Muscle of leg (tissue), 16 donors: ENCODE measurements at places on chromosomes 1 and 21. TPM values are rescaled to one million over a fixed set of nuclear protein-coding genes. Genes with fewer than 3 reads are reported as not detected.

DNA sequence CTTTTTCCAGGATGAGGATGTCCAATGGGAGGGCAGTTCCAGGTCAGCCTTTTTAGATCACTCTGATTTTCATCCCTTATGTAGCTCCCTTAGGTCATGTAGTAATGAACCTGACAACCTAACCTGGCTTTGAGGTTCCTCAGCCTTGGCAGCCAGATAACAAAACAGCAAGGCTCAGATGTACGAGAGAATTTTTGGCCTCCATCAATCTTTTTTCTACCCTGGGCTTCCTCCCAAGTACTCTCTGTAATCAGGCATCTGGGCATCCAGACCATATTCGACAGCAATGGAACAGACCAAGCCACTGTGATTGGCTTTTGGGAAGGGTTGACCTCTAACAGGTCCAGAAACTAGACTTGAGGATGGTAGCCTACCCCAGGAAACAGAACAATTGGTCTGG lies 38.6 kb downstream of the KCNH1 start:
- H3K4me1 ChIP-seq, result peaks cover 3% of the 10 kb centered on the region
- no peak overlapping the region for H3K4me3 ChIP-seq
- no peaks in the 10 kb centered on the region for H3K36me3 ChIP-seq
- H3K27me3 ChIP-seq, result no peaks in the 10 kb centered on the region

GRCh38 chr1:248098529-248098928 lies 3.5 kb downstream of the OR2L13 start:
- H3K27ac ChIP-seq, result no peak overlapping the region
- H3K4me3 ChIP-seq, result no peak overlapping the region
- no peaks in the 10 kb centered on the region for H3K27me3 ChIP-seq

DNA sequence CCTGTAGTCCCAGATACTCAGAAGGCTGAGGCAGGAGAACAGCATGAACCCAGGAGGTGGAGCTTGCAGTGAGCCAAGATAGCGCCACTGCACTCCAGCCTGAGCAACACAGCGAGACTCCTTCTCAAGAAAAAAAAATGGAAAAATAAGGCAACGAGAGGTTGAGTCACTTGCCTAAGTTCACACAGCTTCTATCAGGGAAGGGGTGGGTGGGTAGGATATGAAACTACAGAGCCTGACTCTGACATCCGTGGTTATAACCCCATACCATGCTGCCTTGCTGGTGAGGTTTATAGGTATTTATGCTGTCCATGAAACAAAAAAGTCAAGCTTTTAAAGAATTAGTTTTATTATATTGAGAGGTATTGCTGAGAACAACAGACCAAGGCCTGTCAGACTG lies 61.5 kb upstream of the RAB4A start:
- no peak overlapping the region for H3K27ac ChIP-seq
- H3K27me3 ChIP-seq, result no peaks in the 10 kb centered on the region
- H3K4me3 ChIP-seq, result no peak overlapping the region
- H3K4me1 ChIP-seq, result peaks cover 16% of the 10 kb centered on the region
- H3K36me3 ChIP-seq, result no peaks in the 10 kb centered on the region
- DNase-seq, result no peak

The NPR1 gene
- total RNA-seq, result 12.9 TPM

DNA sequence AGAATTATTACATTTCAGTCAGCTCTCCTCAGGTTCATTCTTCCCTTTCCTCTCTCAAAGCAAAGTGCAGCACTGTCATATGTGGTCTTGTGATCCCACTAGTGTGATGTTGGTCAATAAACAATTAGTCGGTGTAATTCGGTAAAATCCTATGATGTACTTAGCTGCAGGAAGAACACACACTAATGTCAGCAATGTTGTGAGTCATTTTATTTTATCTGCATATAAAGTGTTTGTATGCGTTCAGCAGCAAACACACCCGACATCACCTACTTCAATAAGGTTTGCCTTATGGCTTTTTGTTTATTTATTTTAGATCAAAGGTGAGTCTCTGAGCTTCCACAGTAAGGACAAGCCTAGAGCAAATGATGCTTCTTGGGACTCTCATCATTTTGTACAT lies 47.8 kb downstream of the PTPN14 start:
- H3K27me3 ChIP-seq, result no peaks in the 10 kb centered on the region
- no peaks in the 10 kb centered on the region for H3K36me3 ChIP-seq
- DNase-seq, result no peak

DNA sequence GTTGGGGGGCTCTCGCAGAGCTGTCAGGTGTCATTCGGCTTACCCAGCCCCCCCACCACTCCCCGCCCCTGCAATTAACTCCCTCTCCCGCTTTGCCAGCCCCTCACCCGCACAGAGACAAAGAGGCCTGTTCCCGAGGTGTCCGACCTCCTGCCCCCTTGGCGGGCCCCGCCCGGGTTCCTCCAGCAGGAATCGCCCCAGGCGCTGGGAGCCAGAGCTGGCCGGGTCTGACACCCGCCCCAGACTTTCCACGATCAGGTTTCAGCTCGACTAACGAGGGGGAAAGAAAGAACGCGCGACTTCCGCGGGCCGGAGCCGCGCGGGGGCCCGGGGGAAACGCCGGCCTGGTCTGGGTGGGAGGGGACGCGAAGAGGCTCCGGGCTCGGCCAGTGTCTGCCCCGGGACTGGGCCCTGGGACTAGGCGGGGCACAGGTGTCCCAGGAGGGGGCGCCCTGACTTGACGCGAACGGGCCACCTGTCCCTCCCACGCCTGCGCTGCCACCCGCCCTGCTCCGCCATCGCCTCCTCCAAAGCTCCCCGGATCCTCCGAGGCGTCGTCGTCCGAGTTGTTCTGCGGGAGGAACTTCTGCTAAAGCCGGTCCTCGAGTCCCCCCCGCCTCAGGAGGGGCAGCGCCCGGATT lies 36.4 kb upstream of the HHAT start:
- DNase-seq, result peak; percentile 94
- peak overlapping the region; percentile 41 for H3K4me3 ChIP-seq
- H3K36me3 ChIP-seq, result no peaks in the 10 kb centered on the region
- H3K27me3 ChIP-seq, result peaks cover 5% of the 10 kb centered on the region

The A3GALT2 gene
- total RNA-seq, result not detected

DNA sequence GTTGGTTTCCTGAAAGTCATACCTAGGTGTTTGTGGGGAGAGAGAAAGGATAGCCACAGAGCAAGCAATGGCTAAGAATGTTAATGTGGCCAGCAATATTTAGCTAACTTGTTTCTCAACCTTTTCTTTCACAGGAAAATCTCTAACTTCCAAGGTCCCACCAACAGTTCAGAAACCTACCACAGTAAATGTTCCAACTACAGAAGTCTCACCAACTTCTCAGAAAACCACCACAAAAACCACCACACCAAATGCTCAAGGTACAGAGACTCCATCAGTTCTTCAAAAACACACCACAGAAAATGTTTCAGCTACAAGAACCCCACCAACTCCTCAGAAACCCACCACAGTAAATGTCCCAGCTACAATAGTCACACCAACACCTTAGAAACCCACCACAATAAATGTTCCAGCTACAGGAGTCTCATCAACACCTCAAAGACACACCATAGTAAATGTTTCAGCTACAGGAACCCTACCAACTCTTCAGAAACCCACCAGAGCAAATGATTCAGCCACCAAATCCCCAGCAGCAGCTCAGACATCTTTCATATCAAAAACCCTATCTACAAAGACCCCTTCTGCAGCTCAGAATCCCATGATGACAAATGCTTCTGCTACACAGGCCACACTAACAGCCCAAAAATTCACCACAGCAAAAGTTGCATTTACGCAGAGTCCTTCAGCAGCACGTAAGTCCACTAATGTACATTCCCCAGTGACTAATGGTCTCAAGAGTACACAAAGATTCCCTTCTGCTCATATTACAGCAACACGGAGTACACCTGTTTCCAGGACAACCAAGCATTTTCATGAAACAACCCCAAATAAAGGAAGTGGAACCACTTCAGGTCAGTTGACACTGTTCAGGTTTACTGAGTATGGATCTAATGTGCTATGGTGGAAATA lies 15.3 kb downstream of the CD55 start:
- no peaks in the 10 kb centered on the region for H3K27me3 ChIP-seq
- H3K4me3 ChIP-seq, result no peak overlapping the region
- no peak for DNase-seq
- no peaks in the 10 kb centered on the region for H3K4me1 ChIP-seq

GRCh38 chr1:28010969-28011368 lies 51.2 kb downstream of the XKR8 start:
- no peaks in the 10 kb centered on the region for H3K27me3 ChIP-seq
- H3K4me3 ChIP-seq, result no peak overlapping the region
- no peak for DNase-seq
- H3K27ac ChIP-seq, result no peak overlapping the region
- H3K4me1 ChIP-seq, result no peaks in the 10 kb centered on the region
- H3K36me3 ChIP-seq, result peaks cover 23% of the 10 kb centered on the region

The GIPC2 gene
- 0.84 TPM for total RNA-seq

DNA sequence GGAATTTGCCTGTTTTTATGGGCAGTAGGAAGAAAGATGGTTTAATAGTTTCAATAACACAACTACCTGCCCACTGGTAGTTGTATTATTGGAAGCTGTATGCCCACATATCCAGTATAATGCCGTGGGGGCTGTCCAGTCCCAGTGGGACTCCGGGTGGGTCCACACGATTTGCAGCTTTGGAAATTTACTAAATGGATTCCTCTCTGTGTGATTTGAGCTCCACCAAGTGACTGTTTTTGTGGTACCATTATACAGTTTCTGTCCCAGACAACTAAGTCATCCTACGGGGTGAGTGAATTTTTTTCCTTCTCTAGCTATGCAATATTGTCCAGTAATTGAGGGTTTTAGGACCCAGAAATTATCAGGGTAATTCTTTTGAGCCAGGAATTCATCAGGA lies 86.8 kb downstream of the PLA2G4A start:
- no peaks in the 10 kb centered on the region for H3K36me3 ChIP-seq
- no peaks in the 10 kb centered on the region for H3K4me1 ChIP-seq
- no peak overlapping the region for H3K27ac ChIP-seq
- H3K4me3 ChIP-seq, result no peak overlapping the region

DNA sequence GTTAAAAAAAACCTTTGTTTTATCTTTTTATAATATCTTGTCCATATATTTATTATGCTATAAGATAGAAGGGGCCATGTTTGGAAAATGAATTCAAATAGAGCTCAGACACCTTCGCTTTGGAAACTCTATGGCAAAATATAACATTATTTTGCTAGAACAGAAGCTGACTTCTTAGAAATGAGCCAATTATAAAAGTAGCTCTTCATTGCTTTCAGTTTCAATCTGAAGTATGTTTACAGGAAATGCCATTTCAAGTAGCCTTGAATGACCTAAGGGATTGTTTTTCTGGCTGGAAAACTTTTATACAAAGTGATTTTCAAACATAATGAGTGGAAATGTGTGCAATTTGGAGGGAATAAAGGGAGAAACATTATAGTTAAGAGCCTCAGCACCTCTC lies 37.8 kb upstream of the GBP5 start:
- H3K27me3 ChIP-seq, result no peaks in the 10 kb centered on the region
- no peaks in the 10 kb centered on the region for H3K36me3 ChIP-seq
- H3K4me1 ChIP-seq, result no peaks in the 10 kb centered on the region
- H3K4me3 ChIP-seq, result no peak overlapping the region
- peak overlapping the region; percentile 53 for H3K27ac ChIP-seq

DNA sequence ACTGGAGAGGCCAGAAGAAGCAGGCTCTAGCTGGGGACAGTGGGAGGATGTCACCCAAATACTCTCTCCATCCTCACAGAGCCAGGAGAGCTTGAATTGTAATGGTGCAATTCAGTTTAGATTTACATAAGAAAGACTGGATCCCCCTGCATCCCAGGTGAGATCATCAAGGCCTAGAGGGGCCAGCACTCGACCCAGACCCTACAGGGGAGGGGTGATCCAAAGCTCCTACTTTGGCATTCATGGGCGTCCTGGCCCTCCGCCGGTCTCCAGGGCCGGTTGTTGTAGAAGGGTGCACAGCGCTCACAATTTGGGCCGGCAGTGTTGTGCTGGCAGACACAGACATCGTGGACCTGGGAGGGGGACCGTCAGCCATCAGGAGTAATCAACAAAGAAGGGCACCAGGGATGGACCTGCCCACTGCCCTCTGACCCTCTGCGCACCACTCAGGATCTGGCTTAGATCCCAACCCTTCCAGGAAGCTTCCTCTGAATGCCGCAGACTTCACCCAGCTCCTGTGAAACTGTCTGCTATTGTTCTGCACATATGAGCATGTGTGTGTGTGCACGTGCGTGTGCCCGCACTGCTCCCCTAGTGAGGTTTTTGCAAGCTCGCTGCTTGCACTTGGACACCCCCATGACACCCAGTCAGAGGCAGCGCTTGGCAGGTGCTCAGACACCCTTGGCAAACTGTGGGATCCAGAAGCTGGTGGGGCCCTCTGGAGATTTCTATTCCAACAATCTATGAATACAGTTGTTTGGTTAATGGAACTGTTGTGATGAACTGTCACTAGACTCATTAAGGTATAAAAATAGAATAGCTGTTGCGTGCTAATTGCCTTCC lies 21.6 kb downstream of the LAMB3 start:
- no peaks in the 10 kb centered on the region for H3K27me3 ChIP-seq
- no peaks in the 10 kb centered on the region for H3K36me3 ChIP-seq
- DNase-seq, result no peak
- no peak overlapping the region for H3K27ac ChIP-seq

- H3K36me3 ChIP-seq, result peaks cover 74% of the 10 kb centered on the region
- H3K27ac ChIP-seq, result no peak overlapping the region
- DNase-seq, result no peak
- peaks cover 5% of the 10 kb centered on the region for H3K4me1 ChIP-seq
- H3K4me3 ChIP-seq, result no peak overlapping the region
These were observed 38.8 kb upstream of the EPHA8 start for GRCh38 chr1:22524481-22524880.

The RHCE gene
- 0.44 TPM for total RNA-seq

GRCh38 chr1:205205055-205205454 lies 6.4 kb downstream of the DSTYK start:
- DNase-seq, result no peak
- peaks cover 3% of the 10 kb centered on the region for H3K4me1 ChIP-seq
- H3K4me3 ChIP-seq, result no peak overlapping the region
- H3K36me3 ChIP-seq, result no peaks in the 10 kb centered on the region

The LYPD8 gene
- not detected for total RNA-seq

- no peak overlapping the region for H3K4me3 ChIP-seq
- H3K36me3 ChIP-seq, result no peaks in the 10 kb centered on the region
- no peaks in the 10 kb centered on the region for H3K4me1 ChIP-seq
- no peaks in the 10 kb centered on the region for H3K27me3 ChIP-seq
These were observed 12.5 kb upstream of the VAMP4 start for GRCh38 chr1:171754353-171754705.
